Ovary (tissue), 10 donors: ENCODE measurements at places on chromosomes 1 and 21. TPM values are rescaled to one million over a fixed set of nuclear protein-coding genes. Genes with fewer than 3 reads are reported as not detected.

DNA sequence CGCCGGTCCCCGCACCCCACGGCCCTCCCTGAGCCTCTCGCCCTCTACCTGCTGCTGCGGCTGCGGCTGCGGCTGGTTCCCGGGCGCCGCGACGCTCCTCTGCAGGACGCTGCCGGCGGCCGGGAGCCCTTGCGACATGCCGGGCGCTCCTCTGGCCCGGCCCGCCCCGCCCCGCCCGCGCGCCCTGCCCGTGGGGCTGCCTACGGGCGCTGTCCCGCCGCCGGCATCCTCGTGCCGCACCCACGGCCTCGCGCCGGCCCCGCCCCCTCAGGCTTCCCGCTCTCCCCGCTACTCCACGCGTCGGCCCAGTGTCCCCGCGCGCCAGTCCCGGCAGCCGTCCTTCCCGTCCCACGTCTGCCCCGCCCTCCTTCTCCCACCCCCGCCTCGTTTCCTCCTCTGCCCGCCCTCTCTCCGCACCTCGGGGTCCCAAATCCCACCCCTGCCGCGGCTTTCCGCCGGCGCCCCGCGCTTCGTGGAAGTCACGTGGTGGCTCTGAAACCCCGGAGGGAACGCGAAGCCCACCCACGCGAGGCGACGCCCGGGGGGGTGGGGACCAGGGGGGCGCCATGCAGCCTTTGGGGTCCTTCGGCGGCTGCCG lies at the start of gene BATF3:
Gene BATF3, minus strand, starts transcription at position 216 of the 598 bp plus-strand sequence. Its CDS starts 78 bp downstream, at position 138.
- peak within 1 kb of the TSS; percentile 12 for H3K27ac ChIP-seq
- peaks cover 4% of the 10 kb centered on the region for H3K4me1 ChIP-seq
- H3K27me3 ChIP-seq = no peaks in the 10 kb centered on the region
- peak; percentile 40 for DNase-seq
- H3K36me3 ChIP-seq = no peaks in the 10 kb centered on the region
- peak within 1 kb of the TSS; percentile 56 for H3K4me3 ChIP-seq

DNA sequence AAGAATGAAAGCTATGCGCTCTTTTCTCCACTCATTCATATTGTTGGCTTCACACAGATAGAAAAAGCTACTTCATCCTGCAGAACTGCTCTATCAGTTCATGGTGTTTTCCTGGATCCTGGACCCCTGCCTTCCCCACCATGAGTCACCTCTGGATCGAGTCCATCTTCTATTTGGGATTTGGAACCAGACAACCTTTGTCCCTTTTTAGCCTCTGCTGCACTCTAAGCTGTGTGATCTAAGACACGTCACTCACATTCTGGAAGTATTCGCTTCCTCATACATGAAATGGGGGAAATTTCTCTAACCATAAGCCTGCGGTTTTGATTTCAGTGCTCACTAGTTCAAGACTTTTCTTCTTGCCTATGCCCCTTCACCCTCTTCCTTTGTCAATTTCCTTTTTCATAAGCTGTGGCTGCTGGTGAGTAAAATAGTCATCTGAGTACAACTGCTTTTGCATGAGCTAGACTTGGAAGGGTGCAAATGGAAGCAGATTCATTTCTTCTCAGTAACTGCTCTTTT lies 14.1 kb upstream of the DEGS1 start:
- no peak overlapping the region for H3K4me3 ChIP-seq
- H3K4me1 ChIP-seq = peaks cover 3% of the 10 kb centered on the region
- H3K27me3 ChIP-seq = no peaks in the 10 kb centered on the region

DNA sequence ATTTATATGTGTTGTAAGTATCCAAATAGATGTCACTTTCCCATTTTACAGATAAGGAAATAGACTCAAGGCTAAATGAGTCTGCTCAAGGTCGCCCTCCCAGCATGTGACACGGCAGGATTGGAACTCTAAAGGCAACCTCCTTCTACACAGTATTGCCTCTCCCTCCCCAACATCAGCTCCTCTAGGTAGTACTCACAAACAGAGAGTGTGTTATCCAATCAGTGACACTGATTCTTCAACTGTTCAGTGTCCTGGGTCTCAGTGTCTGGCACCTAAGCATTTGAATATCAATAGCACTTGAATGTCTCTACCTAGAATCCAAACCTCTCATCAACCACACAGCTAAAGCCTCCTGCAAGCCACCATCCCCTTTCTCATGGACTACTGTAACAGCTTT lies 87.1 kb downstream of the DAB1 start:
- no peak overlapping the region for H3K4me3 ChIP-seq
- H3K36me3 ChIP-seq = no peaks in the 10 kb centered on the region
- H3K4me1 ChIP-seq = peaks cover 1% of the 10 kb centered on the region
- H3K27me3 ChIP-seq = no peaks in the 10 kb centered on the region
- DNase-seq = no peak

DNA sequence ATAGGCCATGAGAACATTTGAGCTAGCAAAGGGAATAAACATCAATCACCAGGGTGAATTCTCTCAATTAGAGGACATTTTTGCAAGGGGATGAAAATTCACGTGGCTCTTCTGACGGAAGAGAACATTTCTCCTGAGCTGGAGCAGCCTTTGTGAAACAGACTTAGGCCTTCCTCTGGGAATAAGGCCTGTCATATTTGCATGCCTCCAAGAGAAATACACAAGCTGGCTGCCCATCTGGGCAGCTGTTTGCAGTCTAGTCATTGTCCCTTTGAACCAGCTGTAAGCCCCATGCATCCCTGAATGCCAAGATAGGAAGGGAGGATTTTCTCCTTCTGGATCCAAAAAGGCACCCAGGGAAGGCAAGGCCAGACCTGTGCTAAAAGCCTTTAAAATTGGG lies 5.5 kb downstream of the LEMD1 start:
- H3K27ac ChIP-seq = no peak overlapping the region
- H3K27me3 ChIP-seq = no peaks in the 10 kb centered on the region
- no peak overlapping the region for H3K4me3 ChIP-seq
- H3K36me3 ChIP-seq = no peaks in the 10 kb centered on the region

- no peaks in the 10 kb centered on the region for H3K27me3 ChIP-seq
- H3K4me3 ChIP-seq = no peak overlapping the region
- DNase-seq = no peak
- no peaks in the 10 kb centered on the region for H3K4me1 ChIP-seq
- no peak overlapping the region for H3K27ac ChIP-seq
These were observed 29.7 kb downstream of the MRPL39 start for GRCh38 chr21:25577424-25578055.

DNA sequence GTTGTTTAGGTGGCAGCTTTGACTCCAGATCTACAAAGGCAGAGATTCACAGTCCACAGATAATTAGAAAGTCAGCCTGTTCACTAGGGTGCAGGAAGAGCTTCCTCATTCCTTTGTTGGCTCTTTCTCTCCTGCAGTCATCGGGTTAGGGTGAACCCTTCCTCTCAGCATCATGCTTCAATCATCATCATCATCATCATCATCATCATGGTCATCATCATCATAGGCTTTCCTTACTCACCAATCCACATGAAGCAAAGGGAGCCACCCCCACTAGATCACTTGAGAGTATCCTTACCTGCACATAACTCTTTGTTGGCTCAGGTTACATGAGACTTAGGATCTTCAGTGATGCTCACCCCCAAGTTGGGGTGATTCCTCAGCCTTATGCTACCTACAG lies 19.0 kb downstream of the MPZ start:
- no peak for DNase-seq
- H3K4me1 ChIP-seq = no peaks in the 10 kb centered on the region
- H3K4me3 ChIP-seq = no peak overlapping the region
- no peaks in the 10 kb centered on the region for H3K36me3 ChIP-seq
- no peaks in the 10 kb centered on the region for H3K27me3 ChIP-seq
- no peak overlapping the region for H3K27ac ChIP-seq

GRCh38 chr1:193415256-193415655 lies 228.8 kb upstream of the B3GALT2 start:
- H3K27me3 ChIP-seq = no peaks in the 10 kb centered on the region
- no peak overlapping the region for H3K4me3 ChIP-seq
- no peak for DNase-seq
- peaks cover 6% of the 10 kb centered on the region for H3K4me1 ChIP-seq

DNA sequence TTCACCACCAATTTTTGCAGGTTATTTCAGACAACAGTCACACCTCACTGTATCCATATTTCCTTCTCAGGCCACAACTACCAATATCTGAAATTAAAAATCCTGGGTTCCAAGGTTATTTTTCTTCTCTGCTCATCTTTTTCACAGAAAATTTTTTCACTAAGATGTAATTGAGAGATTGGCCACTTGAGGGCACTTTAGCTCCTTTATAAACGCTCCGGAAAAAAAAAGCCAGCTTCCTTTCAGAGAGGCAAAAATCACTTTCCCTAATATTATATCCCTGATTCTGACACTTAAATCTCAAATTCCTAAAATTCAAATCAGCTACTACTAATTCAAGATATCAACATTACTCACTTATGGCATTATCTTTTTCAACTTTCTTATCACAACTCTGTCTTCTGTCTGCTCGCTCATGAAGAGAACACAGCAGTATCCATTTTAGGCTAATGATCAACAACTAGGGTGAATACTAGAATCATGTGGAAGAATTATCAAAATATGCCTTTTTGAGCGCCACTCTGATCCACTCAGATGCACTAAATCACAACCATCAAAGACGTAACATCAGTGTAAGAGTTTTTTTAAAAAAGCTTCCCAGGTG lies 101.4 kb upstream of the RGS1 start:
- DNase-seq = no peak
- H3K27me3 ChIP-seq = no peaks in the 10 kb centered on the region
- H3K4me3 ChIP-seq = no peak overlapping the region
- H3K4me1 ChIP-seq = no peaks in the 10 kb centered on the region
- no peak overlapping the region for H3K27ac ChIP-seq

- peaks cover 9% of the 10 kb centered on the region for H3K4me1 ChIP-seq
- no peaks in the 10 kb centered on the region for H3K36me3 ChIP-seq
- H3K4me3 ChIP-seq = no peak overlapping the region
- H3K27ac ChIP-seq = no peak overlapping the region
- no peak for DNase-seq
These were observed 29.5 kb upstream of the JUN start for GRCh38 chr1:58813361-58813760.

The OR2L13 gene
- total RNA-seq = 0.34 TPM

The PDE4DIP gene
- total RNA-seq = 44.5 TPM

The FAM110D gene
- 3.8 TPM for total RNA-seq

The PRAMEF1 gene
- not detected for total RNA-seq

The SKI gene
- total RNA-seq = 109 TPM
